ENCODE measurements at places on chromosomes 6 and 20. TPM values are rescaled to one million over a fixed set of nuclear protein-coding genes. Genes with fewer than 3 reads are reported as not detected.

HNF4A gene
- not detected for total RNA-seq

DNA sequence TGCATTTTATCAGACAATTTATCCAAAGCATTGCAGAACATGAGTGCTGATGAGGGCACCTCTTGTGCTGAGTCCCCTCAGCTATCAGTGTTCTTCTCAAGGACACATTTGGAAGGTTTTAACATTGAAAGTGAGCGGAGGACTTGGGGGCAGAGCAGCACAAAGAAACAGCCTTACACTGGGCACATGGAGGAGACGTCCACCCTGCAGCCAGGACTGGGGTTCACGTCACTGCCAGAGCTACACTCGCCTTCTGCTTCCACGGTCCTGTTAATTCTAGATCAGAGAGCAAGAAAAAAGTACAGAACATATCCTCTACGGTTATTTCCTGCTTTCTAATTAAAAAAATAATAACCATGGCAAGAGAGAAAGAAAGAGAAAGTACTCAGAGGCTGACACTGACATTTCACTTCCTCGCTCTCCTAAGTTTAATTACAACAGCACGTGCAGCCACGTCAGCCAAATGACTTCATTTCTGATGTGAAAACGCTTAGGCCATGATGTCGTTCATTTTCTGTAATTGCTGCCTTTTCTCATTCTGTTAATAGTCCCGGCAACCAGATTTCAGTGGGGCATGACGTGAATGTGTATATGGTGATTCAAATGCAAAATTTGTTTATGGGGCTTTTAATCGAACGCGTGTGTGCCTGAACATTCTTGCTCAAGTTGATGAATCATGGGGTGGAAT lies 5.1 kb downstream of the PRND start:
- no peak for DNase-seq
- peaks cover 7% of the 10 kb centered on the region for H3K4me1 ChIP-seq
- H3K27me3 ChIP-seq, result no peaks in the 10 kb centered on the region
- H3K4me3 ChIP-seq, result peak overlapping the region; percentile 29
- H3K36me3 ChIP-seq, result no peaks in the 10 kb centered on the region

GRCh38 chr6:16918586-16918985 lies 157.3 kb upstream of the ATXN1 start:
- H3K4me3 ChIP-seq, result no peak overlapping the region
- H3K4me1 ChIP-seq, result no peaks in the 10 kb centered on the region
- no peak overlapping the region for H3K27ac ChIP-seq

- no peaks in the 10 kb centered on the region for H3K27me3 ChIP-seq
- H3K4me3 ChIP-seq, result no peak overlapping the region
- DNase-seq, result no peak
- H3K4me1 ChIP-seq, result peaks cover 13% of the 10 kb centered on the region
- H3K27ac ChIP-seq, result no peak overlapping the region
These were observed 2.6 kb downstream of the MPIG6B start for GRCh38 chr6:31725502-31726350.

GRCh38 chr6:1792989-1793388 lies 183.3 kb downstream of the FOXC1 start:
- no peaks in the 10 kb centered on the region for H3K4me1 ChIP-seq
- no peak overlapping the region for H3K27ac ChIP-seq
- no peaks in the 10 kb centered on the region for H3K27me3 ChIP-seq
- no peak overlapping the region for H3K4me3 ChIP-seq
- DNase-seq, result no peak
- no peaks in the 10 kb centered on the region for H3K36me3 ChIP-seq

Data from naive thymus-derived CD4-positive, alpha-beta T cell (primary cell).